Activated naive CD8-positive, alpha-beta T cell treated with anti-CD3 and anti-CD28 coated beads for 36 hours (primary cell): ENCODE measurements at places on chromosomes 2 and 18. TPM values are rescaled to one million over a fixed set of nuclear protein-coding genes. Genes with fewer than 3 reads are reported as not detected.

Gene ANXA4
- total RNA-seq: 15.6 TPM

- no peak for DNase-seq
These were observed 78.0 kb downstream of the GALNT3 start for GRCh38 chr2:165716091-165716490.

DNA sequence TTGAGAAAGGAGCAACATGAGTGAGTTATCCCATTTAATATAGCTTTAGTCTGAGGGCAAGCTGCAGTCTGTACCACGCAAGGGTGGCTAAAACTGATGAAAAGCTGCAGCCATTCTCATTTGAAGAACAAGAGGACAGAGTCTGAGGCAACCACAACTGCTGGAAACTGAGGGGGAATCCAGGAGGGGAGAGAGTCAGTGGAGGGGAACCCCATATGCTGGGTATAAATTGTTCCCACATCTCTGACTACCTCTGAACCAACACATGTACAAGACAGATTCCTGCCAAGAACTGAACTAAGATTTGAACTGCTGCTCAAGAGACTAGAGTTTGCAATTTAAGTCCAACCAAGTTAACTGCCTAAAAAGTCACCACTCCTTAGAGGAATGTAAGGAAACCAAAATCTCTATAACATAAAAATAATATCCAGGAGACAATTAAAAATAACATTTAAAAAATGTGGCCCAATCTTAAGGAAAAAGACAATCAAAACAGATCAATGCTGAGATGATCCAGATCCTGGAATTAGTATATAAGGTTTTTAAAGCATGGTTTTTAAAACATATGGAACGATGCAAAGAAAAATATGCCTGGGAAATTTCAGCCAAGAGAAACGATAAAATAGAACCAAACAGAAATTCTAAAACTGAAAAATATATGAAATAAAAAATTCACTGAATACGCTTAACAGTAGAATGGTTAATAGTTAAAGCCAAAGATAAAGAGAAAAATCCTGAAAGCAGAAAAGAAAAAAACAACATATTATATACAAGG, 11.2 kb downstream of the CWC22 start:
- no peak for DNase-seq

Gene SLC11A1
- total RNA-seq: 0.08 TPM

- no peak for DNase-seq
These were observed 279.8 kb upstream of the SLC14A2 start for GRCh38 chr18:45335282-45336043.

Gene C2orf66
- total RNA-seq: not detected

Gene IL37
- total RNA-seq: not detected

Gene HRH4
- not detected for total RNA-seq

DNA sequence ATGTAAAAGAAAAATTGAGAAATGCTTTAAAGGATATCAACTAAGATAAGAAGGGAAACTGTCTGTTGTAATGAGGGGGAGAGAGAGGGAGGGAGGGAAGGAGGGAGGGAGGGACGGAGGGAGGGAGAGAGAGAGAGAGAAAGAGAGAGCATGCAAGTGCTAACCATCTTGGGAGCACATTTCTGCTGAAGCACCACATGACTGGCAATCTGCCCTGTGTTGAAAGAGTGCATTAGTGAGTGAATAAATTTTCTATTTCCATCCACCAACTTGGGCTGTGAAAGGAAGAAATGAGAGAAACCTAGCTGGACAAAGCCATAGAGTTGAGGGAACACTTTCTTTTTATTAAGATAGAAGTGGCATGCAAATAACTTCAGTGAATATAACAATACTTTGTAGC, 110.7 kb downstream of the TMX3 start:
- no peak for DNase-seq

Gene MROH2A
- total RNA-seq: not detected

GRCh38 chr2:7773362-7774360, 856.4 kb downstream of the RNF144A start:
- DNase-seq: peak; percentile 36

Gene TMEM37
- not detected for total RNA-seq

Gene CDK15
- total RNA-seq: not detected

- no peak for DNase-seq
These were observed 289.7 kb downstream of the MYT1L start for GRCh38 chr2:2041256-2041824.

- DNase-seq: no peak
These were observed 31.4 kb upstream of the TMEM87B start for GRCh38 chr2:112023707-112024106.

GRCh38 chr2:120858361-120859106, 122.9 kb downstream of the GLI2 start:
- no peak for DNase-seq

GRCh38 chr2:126059379-126059778, 596.6 kb upstream of the GYPC start:
- no peak for DNase-seq

Gene SIX3
- not detected for total RNA-seq

- DNase-seq: no peak
These were observed 349.2 kb upstream of the ZC3H15 start for GRCh38 chr2:186136860-186137259.

- no peak for DNase-seq
These were observed 86.4 kb downstream of the NCOA1 start for GRCh38 chr2:24577481-24577880.

DNA sequence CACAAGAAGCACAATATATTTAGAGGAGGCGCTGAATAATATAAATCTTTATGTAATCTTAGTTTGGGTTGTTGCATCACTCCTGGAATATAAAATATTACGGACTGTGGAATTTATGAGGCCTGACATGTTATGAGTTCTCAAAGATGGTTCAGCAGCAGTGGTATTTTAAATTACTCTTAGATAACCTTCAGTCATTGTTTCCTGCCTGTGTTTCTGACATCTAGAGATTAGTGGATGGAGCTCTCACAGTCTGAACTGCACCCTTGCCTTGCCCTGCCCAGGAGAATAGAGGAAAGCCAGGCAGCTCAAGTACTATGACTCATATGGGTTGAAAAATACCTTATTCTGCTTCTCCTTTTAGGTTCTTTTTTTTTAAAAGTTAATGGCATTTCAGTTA, 70.0 kb downstream of the ACSL3 start:
- DNase-seq: no peak

Gene KCNG2
- not detected for total RNA-seq

- DNase-seq: no peak
These were observed 91.2 kb downstream of the INSIG2 start for GRCh38 chr2:118179445-118179844.

DNA sequence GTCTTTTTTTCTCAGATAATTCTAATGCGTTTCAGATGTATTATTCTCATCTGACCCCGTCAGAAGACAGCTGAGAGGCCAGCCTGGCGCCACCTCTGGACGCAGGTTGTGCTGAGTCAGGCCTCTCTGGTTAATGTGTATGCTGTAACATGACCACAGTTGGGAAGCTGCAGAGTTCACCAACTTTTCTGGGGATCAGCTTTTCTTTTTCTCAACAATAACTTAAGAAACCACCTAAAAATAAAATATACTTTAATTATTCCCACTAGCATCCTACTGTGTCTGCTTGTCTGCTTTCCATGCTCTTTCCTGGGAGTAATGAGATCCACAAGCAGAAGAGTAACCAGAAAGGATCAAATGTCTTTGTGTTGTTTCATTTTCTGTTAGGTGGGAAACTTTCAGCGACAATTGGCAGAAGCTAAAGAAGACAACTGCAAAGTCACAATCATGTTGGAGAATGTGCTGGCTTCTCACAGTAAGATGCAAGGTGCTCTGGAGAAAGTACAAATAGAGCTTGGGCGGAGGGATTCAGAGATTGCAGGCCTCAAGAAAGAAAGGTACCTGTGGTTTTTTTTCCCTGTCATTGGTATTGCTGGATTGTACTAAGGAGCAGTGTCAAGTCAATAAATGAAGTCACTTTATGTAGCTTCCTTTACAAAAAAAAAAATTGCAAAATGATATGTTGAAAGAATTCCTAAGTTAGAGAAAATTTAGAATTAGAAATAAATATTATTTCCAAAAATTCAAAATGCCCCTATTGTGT, 79.8 kb downstream of the CCDC150 start:
- no peak for DNase-seq

DNA sequence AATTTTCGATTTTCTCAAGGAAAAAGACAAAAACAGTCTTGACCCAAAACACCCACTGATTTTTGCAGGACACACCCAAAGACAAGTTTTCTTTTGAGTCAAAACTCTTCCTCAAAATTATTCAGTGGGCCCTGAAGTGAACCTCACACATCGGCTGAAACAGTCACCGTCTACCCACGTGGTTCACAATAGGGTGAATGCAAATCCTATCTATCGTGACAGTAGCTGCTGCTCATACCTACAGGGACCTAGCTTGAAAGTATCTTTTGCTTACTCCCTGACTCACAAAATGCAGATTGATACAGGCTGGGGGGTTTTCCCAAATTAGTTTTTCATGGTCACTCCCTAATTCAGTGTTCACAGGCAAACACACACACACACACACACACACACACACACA, 10.7 kb upstream of the CD226 start:
- DNase-seq: peak; percentile 34

Gene C2orf81
- total RNA-seq: 5.1 TPM

DNA sequence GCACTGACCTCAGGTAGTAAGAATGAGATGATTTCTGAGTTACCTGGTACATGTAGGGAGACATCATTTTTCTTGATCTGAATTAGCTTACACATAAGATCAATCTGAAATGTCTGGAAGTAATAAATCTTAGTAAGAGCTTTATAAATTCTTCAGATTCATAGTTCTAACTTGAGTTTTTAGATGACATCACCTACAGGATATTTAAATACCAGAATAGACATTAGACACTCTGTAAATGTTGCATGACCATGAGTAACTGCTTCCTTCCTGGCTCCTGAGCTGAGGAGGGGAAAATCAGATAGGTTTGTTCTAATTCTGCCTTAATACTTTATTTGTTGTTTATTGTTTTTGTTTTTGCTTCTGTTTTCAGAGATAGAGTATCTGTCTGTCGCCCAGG, 181.8 kb downstream of the PHLPP1 start:
- no peak for DNase-seq

- no peak for DNase-seq
These were observed 72.8 kb upstream of the POU3F3 start for GRCh38 chr2:104781151-104781550.

DNA sequence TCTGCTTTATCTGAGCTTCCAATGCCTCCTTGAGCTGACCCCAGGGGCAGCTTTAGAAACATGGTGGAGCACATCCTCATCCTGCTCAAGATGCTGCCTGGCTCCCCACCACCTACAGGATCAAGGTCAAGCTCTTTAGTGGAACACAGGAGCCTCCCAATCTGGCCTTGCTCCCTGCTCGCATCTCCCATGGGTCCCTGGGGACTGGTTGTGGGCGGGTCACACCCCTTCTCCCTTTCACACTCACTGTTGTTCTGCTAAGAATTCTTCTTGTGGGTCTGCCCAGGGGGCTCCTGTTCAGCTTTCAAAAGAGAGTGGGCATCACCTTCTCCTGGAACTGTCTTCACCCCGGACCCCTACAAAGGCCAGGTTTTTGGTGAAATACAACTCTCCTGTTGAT, 8.4 kb upstream of the NT5DC4 start:
- no peak for DNase-seq

Gene TUBB8B
- not detected for total RNA-seq

Gene REG1B
- total RNA-seq: not detected

DNA sequence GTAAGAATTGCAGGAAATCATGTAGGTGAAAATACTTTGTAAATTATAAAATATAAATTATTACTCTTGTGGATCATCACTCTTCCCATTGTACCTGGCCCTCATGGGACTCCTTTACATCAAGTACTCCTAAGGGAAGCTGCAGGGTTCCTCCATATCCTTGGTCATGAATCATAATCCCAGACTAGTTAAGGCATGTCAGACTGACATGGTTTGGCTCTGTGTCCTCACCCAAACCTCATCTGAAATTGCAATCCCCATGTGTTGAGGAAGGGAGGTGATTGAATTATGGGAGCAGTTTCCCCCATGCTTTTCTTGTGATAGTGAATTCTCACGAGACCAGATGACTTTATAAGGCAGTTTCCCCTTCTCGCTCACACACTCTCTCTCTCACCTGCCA, 77.1 kb downstream of the CMPK2 start:
- DNase-seq: no peak

Gene MEP1B
- not detected for total RNA-seq

Gene HOXD9
- total RNA-seq: not detected
